ENCODE measurements at places on chromosomes 13 and 19.

DNA sequence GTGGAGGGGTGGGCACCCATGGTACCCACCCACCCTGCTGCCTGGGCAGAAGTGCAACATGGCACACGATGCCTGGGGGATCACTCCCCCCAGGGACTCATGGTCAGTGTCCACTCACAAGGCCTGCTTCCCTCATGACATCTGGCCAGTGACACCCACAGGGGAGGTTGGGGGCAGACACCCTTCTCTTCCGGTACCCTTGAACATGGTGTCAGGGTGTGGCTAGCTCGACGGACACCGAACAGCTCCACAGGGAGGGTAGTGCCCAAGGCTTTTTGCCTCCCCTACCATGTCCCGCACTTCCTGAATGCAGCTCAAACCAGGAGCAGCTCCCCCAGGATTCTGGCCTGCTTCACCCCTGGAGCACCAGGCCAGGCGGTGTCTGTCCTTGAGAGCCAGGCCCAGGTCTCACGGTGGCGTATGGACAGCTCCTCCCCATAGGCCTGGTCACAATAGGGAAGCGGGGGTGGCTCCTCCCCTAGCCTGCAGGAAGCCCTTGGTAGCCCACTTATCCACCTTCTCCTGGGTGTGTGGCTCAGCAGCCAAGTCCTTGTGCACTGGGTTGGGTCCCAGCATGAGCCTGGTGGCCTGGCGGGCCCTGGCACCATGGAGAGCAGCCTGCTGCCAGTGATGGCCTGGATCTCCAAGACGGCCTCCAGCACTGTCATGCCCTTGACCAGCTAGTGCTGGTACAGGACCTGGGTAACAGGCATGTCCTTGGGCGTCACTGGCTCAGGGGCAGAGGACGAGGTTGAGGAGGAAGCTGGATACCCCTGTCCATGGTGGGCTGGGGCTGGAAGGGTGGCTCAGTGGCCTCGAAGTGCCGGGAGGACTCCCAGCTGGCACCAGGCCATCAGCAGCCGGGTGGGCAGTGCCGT lies 7.8 kb downstream of the ACP4 start:
- DNase-seq: no peak

GRCh38 chr13:90800082-90800746 lies 547.3 kb upstream of the MIR17HG start:
- DNase-seq: no peak

DNA sequence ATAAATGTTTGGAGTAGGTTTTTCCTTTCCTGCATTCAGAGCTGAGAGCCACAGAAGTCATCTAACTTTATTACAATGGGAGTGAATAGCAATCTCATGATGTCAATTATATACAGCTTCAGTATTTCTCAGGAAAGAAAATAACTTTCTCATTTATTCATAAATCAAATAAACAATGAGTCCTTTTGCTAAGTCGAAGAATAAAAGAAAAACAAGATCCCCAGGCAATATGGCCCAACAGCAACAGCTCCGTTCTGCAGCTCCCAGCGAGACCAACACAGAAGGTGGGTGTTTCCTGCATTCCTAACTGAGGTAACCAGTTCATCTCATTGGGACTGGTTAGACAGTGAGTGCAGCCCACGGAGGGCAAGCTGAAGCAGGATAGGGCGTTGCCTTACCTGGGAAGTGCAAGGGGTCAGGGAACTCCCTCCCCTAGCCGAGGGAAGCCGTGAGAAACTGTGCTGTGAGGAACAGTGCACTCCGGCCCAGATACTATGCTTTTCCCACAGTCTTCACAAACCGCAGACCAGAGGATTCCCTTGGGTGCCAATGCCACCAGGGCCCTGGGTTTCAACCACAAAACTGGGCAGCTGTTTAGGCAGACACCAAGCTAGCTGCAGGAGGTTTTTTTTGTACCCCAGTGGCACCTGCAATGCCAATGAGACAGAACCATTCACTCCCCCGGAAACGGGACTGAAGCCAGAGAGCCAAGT lies 128.2 kb downstream of the SLITRK1 start:
- no peak for DNase-seq

DNA sequence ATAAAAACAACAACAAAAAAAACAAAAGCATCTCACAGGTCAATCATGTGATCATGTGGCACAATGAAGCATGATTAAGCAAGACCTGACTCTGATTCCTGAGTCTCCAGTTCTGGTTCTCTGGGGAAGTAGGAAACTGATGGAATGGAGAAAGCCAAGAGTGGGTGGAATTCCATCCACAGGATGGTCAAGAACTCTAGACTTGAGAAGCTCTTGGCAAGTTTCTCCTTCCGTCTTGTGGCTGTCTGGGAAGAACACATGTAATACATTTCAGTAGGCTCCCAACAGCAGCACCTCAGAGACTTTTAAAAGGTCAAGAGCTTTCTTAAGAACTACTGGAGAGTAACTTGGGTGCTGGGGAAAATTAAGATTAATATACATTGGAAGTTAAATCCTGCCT lies 78.6 kb upstream of the TSHZ3 start:
- no peak for DNase-seq

DNA sequence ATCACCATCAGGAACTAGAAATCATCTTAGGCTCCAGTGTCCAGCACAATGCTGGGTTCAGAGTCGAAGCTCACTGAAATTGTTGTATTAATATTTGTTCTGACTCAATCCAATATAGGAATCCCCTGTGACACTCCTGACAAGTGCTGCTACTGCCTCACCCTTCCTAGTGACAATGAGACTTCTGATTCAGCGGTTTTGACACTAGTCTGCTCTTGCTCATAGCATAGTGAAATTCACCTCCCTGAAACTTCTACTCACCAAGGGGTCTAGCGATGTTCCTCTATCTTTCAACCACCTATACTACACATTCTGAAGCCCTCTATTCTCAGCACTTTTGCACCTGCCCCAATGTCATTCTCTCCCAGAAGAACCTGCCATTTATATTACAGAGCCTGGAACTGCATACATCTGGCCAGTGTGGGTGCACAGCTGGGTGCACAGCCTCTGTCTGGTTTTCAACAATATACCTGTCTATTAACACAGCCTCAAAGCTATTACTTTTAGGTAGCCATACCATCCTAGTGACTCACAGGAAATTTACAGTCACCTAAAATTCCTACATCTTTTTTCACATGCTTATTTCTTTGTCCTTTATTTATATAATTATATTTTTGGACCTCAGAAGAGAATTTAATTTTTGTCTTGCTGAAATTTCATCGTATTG lies 88.3 kb downstream of the DOCK9 start:
- no peak for DNase-seq
